ENCODE measurements at places on chromosomes 7 and 10.

DNA sequence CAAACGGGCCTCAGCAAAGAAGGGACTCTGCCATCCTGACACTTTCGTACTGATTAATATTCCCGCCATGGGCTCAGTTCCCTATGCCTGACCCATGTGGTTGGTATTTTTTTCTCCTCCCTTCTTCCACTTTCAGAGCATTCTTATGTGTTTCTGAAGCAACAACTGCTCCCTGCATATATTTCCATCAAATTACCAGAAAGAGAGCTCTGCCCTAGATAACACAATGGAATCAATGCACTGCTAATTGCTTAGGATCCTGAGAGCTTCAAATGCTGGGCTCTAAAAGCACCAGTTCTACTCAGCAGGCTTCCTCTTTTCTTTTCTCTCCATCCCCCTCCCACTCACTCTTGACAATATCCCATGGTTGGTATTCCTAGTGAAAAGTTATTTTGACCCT, 5.3 kb downstream of the TECTB start:
- no peak for DNase-seq

DNA sequence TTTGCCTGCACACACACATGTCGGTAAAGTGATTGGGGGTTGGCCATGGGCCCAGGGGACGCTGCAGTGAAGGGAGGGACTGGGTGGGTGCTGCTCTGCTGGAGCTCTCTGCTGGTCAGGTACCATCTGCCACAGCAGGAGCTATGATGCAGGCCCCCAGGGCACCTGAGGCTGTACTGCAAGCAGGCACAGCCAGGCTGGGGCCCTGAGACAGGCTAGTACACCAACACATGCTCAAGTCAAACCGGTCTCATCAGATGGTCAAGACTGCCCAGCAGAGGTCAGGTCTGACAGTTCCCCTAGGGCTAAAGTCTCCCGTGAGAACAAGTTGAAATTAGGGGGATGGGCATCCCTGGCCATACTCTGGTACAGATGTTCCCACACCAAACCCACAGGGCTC, 118.3 kb upstream of the THSD7A start:
- no peak for DNase-seq

- no peak for DNase-seq
Observed at GRCh38 chr10:81040940-81041339, 503.2 kb downstream of the SH2D4B start.

DNA sequence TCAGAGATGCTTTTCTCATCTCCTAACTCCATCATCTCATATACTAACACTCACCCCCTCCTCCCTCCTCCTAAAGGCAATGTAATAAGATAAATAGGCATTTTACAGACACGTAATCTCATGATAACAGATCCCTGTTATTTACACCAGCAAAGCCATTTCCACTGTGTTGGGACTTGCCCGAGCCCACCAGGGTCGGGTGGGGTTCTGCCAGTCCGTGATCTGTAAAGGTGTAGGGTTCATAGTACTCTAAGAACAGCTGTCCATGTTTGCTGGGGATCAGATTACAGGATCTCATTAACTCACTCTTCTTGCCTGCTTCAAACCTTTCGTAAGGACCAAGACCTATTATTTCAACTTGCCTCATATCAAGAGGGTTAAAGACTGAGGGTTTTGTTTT, 172.4 kb downstream of the FZD1 start:
- no peak for DNase-seq

- no peak for DNase-seq
Observed at GRCh38 chr7:35691827-35692307, 3.1 kb downstream of the HERPUD2 start.

All from stimulated activated CD4-positive, alpha-beta T cell treated with anti-CD3 and anti-CD28 coated beads, Interleukin-15, amount 100 ng/mL, for 1 hour (primary cell).